ENCODE measurements at places on chromosomes 2 and 18.

GRCh38 chr2:96528006-96528699, 8.4 kb upstream of the ARID5A start:
- DNase-seq: peak; percentile 52

DNA sequence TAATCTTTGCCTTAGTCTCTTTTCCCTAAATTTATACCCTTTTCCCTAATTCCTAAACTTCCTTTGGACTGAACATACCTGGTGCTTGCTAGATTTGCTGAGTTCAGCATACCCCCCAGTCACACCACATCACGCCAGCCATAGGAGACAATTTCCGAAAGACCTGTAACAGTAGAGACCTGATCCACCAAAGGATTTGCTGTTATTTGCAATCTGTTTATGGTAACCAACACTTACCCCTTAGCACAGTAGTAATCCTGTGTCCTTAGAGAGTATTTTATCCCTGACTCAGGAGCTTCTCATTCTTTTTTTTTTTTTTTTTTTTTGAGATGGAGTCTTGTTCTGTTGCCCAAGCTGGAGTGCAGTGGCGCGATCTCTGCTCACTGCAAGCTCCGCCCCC, 8.6 kb downstream of the PSMG2 start:
- no peak for DNase-seq

- no peak for DNase-seq
Observed at GRCh38 chr2:14781142-14781541, 148.6 kb downstream of the LRATD1 start.

DNA sequence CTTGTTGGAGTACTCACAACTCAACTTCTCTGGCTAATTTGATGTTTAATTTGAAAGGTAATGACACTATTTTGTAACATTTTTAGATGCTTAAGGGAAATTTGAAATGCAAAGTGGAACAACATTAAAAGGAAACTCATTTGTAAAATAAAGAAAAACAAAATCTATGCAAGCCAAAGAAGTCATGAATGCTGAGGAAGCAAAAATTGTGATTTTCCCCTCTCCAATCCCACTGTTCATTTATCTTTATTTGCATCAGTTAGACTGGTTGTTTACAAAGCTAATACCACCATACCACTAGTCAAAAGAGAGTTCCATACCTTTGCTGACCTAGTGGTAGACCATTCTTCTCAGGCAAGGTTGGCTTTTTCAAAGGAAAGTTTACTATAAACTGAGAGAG, 2.2 kb upstream of the B4GALT6 start:
- no peak for DNase-seq

- DNase-seq: peak; percentile 91
Observed at GRCh38 chr2:68828887-68829708, 42.1 kb downstream of the BMP10 start.

- DNase-seq: no peak
Observed at GRCh38 chr2:163548970-163549369, 186.8 kb downstream of the FIGN start.

- no peak for DNase-seq
Observed at GRCh38 chr18:59616501-59616900, 80.7 kb downstream of the CCBE1 start.

- DNase-seq: no peak
Observed at GRCh38 chr2:146363731-146364130, 1481.1 kb upstream of the ACVR2A start.

GRCh38 chr18:59951591-59951990, 51.8 kb downstream of the PMAIP1 start:
- no peak for DNase-seq

GRCh38 chr2:176746411-176746810, 466.2 kb upstream of the HNRNPA3 start:
- DNase-seq: no peak

DNA sequence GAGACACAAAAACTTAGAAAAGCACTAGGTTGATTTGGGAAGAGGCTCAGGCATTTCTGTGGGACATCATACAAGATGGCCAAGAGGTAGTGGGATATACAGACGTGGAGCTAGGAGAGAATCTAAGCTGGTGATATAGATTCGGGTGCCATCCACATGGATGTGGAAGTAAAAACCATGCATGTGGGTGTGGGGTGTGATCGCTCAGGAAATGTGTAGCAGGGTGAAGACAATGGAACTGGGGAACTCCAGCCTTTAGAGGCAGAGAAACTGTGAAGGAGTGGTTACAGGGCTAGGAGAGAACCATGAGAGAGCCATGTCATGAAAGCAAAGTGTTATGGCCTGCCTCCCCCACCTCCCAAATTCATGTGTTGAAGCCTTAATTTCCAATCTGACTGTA, 43.0 kb upstream of the CTLA4 start:
- no peak for DNase-seq

- DNase-seq: no peak
Observed at GRCh38 chr18:11407940-11408339, 201.5 kb upstream of the SLC35G4 start.

DNA sequence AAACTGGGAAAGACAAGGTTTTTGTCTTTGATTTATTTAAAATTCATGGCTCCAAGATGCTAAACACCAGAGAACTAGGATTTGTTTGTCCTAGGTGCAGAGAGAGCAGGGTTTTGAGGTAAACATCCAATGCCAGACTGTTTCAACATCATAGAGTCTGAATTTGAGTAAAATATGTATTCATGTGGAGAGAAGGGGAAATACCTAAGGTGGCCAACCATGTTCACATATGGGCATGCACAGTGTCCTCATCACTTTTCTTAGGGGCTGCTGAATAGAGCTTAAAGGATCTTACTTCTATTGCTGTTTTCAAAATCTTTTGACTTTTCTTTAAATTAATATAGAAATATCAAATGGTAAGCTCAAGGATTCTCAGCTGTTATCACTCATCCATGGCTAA, 287.0 kb upstream of the CCDC68 start:
- no peak for DNase-seq

DNA sequence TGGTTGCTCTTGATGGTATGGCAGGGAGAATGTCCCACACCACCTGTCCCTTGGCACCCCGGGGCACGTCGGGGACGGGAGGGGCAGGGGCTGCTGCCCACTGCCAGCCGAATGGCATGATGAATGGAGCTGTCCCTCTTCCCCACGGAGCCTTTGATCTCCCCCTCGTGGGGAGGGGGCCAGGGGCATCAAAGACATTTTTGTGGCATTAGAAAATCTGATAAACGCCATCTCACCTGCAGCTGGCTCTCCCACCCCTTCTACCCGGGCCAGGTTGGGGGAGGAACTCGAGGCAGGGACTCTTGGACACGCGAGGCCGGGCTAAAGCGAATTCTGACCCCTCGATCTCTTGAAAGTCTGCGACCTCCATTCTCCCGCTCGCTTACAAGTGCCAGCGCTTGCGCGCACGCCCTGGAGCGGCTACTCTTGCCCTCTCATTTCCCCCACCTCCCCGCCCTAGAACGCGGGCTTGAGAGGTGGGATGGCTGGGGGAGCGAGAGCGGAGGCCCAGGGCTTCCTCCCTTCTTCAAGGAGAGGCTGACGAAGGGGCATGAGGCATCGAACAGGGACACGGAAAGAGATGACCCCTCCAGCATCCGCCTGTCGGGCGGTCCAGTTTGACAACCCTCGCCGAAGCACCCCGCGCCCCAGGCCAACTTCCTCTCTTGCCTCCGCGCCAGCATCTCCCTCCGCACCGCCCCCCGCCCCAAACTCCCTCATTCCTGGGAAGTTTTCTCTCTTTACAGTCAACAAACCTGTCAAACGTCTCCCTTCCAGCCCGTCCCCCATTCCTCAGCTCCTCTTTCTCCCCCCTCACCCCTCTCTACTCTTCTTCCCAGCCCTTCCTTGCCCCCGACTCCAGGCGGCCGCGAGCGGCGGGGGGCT, 692 bp upstream of the WNT6 start:
- DNase-seq: no peak

DNA sequence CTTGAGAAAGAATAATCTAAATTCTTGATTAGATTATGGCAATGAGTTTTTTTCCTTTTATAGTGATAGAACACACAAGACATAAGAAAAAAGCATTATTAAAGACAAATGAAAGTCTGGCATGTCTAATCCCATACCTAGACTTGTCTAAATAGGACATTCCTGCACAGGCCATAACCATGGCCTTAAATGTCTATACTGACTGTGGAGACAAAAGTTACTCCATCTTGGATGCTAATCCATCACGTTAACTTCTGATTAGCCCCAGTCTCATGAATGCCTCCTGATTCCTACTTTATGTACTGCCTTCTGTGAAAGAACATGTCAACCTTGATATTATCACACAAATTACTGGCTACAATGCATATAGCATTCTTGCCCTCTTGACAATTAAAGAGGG, 23.6 kb downstream of the ORC2 start:
- DNase-seq: no peak

DNA sequence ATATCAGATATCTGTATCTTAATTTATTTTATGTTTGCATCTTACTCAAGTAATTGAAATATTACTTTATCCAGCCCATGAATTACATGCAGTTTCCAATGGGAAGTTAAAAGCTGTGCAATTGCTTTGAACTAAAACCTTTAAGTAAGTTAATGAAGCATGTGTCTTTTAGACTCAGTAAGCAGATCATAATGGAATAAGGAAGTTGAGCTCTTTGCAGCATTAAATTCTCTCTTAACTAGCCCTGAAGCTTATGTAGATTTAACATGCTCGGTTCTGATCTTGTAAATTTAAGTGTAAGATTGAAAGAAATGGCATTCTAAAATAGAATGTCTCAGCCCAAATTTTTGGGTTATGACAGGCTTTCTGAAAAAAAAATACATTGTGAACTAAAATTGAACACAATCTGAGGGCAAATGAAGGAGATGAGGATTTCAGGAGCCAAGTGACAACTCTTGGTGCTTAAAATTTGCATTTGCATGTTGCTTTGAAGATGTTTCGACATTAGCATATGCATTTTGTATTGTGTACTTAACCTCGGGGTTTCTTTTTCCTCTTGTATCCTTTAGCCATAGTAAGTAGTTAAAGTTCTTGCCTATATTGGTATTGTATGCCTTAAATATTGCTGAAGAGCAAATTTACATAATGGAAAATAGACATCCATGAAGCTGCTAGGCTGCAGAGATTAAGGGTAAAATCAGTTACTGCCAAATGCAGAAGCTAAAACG, 297.8 kb upstream of the KCNJ3 start:
- no peak for DNase-seq

- no peak for DNase-seq
Observed at GRCh38 chr2:33488178-33488690, 11.8 kb downstream of the RASGRP3 start.

- DNase-seq: no peak
Observed at GRCh38 chr2:62133320-62133823, 62.5 kb upstream of the B3GNT2 start.

DNA sequence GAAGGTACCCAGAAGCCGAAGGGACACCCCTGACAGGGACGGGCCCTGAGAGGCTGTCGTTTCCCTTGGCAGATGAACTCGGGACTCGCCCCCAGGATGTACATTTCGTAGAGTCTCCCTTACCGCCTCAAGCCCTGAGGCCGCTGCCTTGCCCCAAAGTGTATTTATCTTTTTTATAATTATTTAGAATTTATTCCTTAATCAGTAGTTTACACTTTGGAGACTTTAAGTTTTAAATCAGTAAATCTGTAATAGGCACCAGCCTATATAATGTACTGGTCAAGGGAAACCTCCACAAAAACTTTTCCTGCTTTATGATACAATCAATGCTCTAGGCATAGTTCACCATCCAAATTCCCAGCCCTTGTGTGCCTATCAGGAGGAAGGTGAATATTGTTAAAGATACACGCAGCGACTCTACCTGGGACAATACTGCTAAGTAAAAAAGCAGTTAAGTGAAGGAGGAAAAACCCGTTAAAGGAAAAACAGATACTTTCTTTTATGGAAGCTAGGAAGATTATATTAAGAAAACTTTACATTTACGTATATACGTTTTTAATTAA, 848 bp downstream of the VRK2 start:
- DNase-seq: peak; percentile 57

GRCh38 chr2:179180242-179180641, 84.4 kb downstream of the SESTD1 start:
- DNase-seq: no peak

DNA sequence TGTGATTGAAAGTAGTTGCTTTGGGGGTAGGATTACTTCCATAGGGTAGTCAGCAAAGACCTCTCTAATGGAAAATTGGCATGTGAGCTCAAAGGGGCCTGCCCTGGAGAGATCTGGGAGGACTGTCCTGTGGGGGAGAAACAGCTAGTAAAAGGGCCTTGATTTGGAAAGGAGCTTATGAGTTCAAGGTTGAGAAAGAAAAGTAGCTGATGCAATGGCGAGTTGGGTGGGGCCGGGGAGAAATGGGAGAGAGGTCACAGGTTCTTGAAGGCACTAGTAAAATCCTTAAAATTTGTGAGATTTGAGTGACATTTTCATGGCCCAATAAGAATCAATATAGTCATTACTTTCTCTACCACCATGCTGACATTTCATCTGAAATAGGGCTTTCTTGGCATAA, 82.0 kb upstream of the CCDC195 start:
- DNase-seq: no peak

DNA sequence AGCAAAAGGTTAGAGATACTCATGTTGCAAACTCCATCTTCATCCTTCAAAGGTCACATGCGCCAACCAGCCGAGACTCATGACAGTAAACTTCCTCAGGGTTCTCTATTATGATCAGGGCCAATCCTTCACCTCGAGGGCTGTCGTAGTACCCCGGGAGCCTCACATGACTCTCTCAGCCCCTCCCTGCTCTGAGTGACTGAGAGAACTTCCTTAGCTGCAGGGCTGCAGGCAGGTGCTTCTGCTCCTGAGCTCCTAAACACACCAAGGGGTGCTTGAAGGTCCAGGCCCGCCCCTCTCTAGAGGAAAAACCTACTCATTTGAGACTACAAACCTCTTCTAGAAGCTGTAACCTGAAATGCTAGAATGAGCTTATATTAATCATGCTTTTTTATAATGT, 48.2 kb downstream of the LONRF2 start:
- DNase-seq: peak; percentile 65

- no peak for DNase-seq
Observed at GRCh38 chr2:42116195-42117181, 52.7 kb upstream of the EML4 start.

DNA sequence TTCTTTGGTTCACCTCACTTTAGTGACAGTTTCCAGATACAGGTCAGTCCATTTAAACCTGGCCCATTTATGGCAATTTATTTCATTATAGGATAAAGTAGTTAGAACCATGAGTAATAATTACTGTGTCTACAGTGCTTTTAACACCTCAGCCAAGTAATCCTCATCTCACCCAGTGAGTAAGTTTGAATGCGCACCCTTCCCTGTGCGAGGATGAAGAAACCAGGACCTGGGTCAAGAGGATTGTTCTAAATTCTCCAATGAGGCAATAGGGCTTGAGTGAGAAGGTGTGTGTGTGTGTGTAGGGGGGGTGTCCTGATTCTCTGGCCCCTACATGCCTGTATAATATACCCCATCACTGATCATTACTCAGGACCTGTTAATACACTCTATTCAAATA, 854 bp upstream of the MYO1B start:
- no peak for DNase-seq

GRCh38 chr2:23354554-23354953, 30.4 kb upstream of the KLHL29 start:
- peak; percentile 57 for DNase-seq
